ENCODE measurements at places on chromosomes 13 and 19. TPM values are rescaled to one million over a fixed set of nuclear protein-coding genes. Genes with fewer than 3 reads are reported as not detected.
A peak's percentile ranks its signal among the peaks of the same experiment; 100 is the strongest.

DNA sequence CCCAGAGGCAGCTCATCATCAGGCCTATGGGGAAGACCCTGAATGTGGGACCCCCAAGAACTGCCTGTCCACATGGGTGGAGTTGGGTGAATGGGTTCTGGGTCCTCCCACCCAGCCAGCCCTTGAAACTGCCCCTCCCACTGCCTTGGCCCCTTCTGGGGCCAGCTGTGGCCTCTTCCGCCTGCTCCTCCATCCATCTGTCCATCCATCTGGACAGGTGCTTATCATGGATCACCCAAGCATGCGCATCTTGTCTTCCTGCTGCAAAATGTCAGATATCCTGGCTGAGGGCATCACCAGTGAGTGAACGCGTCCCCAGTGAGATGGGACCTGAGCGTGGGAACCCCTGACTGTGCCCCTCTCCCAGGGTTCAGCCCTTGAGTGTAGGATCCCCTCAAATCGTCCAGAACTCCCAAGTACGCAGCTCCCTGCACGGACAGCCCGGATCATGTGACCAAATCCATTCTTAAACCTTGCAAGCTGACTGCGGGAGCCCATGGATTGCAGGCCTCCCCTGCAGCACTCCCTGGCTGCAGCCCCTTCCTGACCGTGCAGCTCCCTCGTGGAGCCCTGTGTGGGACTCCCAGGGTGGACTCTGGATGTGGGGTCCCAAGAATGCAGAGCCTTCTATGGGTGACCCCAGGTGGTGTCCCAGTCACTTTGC lies 2.0 kb downstream of the STXBP2 start:
- H3K27me3 ChIP-seq, result peaks cover 15% of the 10 kb centered on the region
- no peaks in the 10 kb centered on the region for H3K36me3 ChIP-seq
- DNase-seq, result no peak
- no peak overlapping the region for H3K27ac ChIP-seq
- H3K4me1 ChIP-seq, result peaks cover 6% of the 10 kb centered on the region

GRCh38 chr19:45152504-45153338 lies 8.1 kb downstream of the NKPD1 start:
- H3K4me3 ChIP-seq, result peak overlapping the region; percentile 52
- DNase-seq, result no peak
- H3K4me1 ChIP-seq, result peaks cover 27% of the 10 kb centered on the region
- H3K27ac ChIP-seq, result no peak overlapping the region

DNA sequence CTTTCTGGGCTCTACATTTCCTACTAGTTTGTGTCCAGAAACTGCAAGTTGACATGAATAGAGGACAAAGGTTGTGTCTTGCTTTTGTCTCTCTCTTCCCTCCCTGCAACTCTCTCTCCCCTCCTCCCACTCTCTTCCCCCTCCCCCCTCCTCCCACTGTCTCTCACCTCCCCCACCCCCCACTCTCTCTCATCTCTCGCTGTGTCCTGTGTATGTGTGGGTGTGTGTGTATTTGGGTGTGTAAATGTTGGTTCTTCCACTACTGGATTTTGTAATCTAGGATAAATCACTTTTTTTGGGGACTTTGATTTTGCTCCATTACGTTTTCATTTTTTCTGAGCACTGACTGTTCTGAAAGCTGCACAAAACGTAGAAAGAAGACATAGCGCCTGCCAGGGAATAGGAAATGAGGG lies 48.4 kb downstream of the AKAP11 start:
- no peaks in the 10 kb centered on the region for H3K4me1 ChIP-seq
- peaks cover 3% of the 10 kb centered on the region for H3K36me3 ChIP-seq
- H3K27ac ChIP-seq, result no peak overlapping the region
- no peaks in the 10 kb centered on the region for H3K27me3 ChIP-seq
- no peak overlapping the region for H3K4me3 ChIP-seq

DNA sequence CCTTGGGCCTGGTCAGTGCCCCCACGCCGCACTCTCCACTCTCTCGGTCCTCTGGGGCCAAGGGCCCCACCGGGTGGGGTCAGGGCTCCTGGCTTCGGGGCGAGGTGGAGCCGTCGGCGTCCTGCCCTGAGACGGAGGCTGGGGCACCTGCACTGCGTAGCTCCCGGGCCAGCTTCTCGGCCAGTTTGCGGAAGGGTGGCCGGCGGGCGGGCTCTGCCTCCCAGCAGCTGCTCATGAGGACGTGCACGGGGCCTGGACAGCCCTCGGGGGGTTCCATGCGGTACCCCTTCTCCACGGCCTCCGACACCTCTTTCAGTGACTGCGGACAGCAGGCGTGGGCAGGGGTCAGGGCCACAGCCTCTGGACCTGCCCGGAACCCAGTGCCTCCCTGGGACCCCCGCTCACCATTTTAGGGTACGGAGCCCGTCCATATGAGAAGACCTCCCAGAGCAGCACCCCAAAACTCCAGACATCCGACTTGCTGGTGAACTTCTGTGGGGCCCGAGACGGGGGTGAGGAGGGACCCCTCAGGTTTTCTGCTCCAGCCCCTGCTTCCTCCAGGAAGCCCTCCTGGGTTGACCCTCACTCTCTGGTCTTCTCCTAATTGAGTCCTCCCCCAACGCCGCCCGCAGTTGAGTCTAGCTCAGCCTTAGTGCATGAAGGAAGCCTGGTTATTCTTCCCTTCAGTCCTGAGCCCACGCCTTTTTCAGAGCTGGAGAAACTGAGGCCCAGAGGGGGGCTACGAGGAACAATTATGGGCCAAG lies 6.3 kb upstream of the RAX2 start:
- no peaks in the 10 kb centered on the region for H3K27me3 ChIP-seq
- no peak overlapping the region for H3K27ac ChIP-seq
- no peaks in the 10 kb centered on the region for H3K4me1 ChIP-seq
- DNase-seq, result no peak

GRCh38 chr19:54209811-54210494 lies 9.3 kb downstream of the RPS9 start:
- peaks cover 55% of the 10 kb centered on the region for H3K4me1 ChIP-seq
- peaks cover 36% of the 10 kb centered on the region for H3K36me3 ChIP-seq
- no peaks in the 10 kb centered on the region for H3K27me3 ChIP-seq
- no peak overlapping the region for H3K4me3 ChIP-seq
- peak overlapping the region; percentile 76 for H3K27ac ChIP-seq

DNA sequence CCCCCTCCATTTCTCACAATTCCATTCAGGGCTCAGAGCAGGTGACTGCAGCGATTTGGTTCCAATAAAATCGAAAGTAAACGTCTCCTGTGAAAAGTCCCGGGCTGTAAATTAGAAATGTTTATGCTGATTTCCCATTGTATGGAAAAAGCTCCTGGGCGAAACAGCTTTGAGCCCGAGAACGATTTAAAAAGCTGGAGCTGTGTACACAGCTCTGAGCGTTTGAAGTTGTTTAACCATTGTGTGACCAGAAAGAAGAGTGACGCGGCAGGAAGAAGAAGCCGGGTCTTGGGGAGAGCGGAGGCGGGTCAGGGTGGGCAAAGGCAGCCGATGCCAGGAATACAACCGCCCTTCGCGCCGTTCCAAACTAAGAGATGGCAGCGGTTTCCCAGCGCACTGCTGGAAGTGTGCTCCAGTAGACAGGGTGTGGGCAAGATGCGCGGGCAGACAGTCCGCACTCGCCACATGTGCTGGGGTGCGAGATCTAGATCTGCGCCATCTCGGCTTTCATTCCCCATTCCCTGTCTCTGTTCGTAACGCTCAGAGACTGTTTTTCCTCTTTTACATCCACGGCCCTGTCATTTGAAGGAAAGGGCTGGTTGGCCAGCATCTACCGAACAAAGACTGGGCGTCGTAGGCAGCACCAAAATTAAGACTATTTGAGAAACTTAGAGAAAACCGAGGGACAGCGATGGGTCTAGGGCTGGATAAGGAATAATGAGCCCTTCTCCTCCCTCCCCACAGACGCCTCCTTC lies 960 bp upstream of the GSX1 start:
- H3K4me3 ChIP-seq, result peak overlapping the region; percentile 45
- H3K27me3 ChIP-seq, result peaks cover 8% of the 10 kb centered on the region
- H3K36me3 ChIP-seq, result no peaks in the 10 kb centered on the region

GRCh38 chr19:50764409-50764808 lies 5.9 kb upstream of the GPR32 start:
- H3K36me3 ChIP-seq, result no peaks in the 10 kb centered on the region
- no peak overlapping the region for H3K4me3 ChIP-seq
- no peaks in the 10 kb centered on the region for H3K4me1 ChIP-seq

- H3K27me3 ChIP-seq, result peaks cover 79% of the 10 kb centered on the region
- no peak for DNase-seq
- H3K27ac ChIP-seq, result no peak overlapping the region
- H3K36me3 ChIP-seq, result peaks cover 9% of the 10 kb centered on the region
Observed at GRCh38 chr19:1455336-1456120, 5.6 kb downstream of the APC2 start.

GRCh38 chr13:40064154-40065097 lies 409.0 kb downstream of the COG6 start:
- H3K4me3 ChIP-seq, result no peak overlapping the region
- DNase-seq, result peak; percentile 29
- H3K27ac ChIP-seq, result no peak overlapping the region
- no peaks in the 10 kb centered on the region for H3K36me3 ChIP-seq
- H3K4me1 ChIP-seq, result no peaks in the 10 kb centered on the region
- no peaks in the 10 kb centered on the region for H3K27me3 ChIP-seq

- H3K4me3 ChIP-seq, result no peak overlapping the region
- no peak overlapping the region for H3K27ac ChIP-seq
- DNase-seq, result no peak
Observed at GRCh38 chr13:79765331-79765730, 284.4 kb downstream of the NDFIP2 start.

DNA sequence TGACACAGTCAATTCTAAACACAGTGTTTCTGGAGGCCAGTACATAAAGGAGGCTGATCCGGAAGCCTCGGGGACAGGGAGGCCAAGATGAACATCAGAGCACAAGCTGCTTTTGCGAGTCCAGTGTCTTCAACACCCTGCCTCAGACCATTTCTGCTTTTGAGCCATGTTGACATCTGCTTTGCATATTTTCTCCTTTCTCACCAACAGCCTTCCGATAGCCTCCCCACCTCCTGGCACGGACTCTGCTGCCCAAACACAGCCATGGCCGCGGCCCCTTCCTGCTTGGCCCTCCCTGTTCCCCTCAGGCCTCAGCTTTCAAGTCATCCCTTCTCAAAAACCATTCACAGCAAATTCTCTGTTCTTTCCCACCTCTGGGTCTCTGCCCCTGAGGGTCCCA lies 3.6 kb downstream of the LRRC25 start:
- H3K27me3 ChIP-seq, result peaks cover 12% of the 10 kb centered on the region
- H3K27ac ChIP-seq, result peak overlapping the region; percentile 13
- DNase-seq, result no peak
- H3K36me3 ChIP-seq, result no peaks in the 10 kb centered on the region

GRCh38 chr19:6091771-6092291 lies 18.5 kb downstream of the RFX2 start:
- peak overlapping the region; percentile 94 for H3K27ac ChIP-seq
- peaks cover 73% of the 10 kb centered on the region for H3K4me1 ChIP-seq
- DNase-seq, result no peak
- no peaks in the 10 kb centered on the region for H3K36me3 ChIP-seq
- H3K4me3 ChIP-seq, result peak overlapping the region; percentile 43

GRCh38 chr19:58217069-58217481 lies 11.6 kb upstream of the ZNF544 start:
- H3K27me3 ChIP-seq, result no peaks in the 10 kb centered on the region
- no peak overlapping the region for H3K4me3 ChIP-seq
- H3K27ac ChIP-seq, result no peak overlapping the region
- H3K36me3 ChIP-seq, result peaks cover 20% of the 10 kb centered on the region
- DNase-seq, result no peak

- DNase-seq, result no peak
- H3K4me3 ChIP-seq, result no peak overlapping the region
- H3K4me1 ChIP-seq, result no peaks in the 10 kb centered on the region
- H3K27ac ChIP-seq, result no peak overlapping the region
Observed at GRCh38 chr13:65836066-65836465, 1394.1 kb downstream of the PCDH9 start.

- H3K27ac ChIP-seq, result no peak overlapping the region
- no peaks in the 10 kb centered on the region for H3K27me3 ChIP-seq
- no peaks in the 10 kb centered on the region for H3K4me1 ChIP-seq
- no peak overlapping the region for H3K4me3 ChIP-seq
- H3K36me3 ChIP-seq, result peaks cover 100% of the 10 kb centered on the region
Observed at GRCh38 chr13:24473686-24474085, 38.9 kb downstream of the PARP4 start.

- peak overlapping the region; percentile 40 for H3K4me3 ChIP-seq
- H3K27me3 ChIP-seq, result no peaks in the 10 kb centered on the region
- DNase-seq, result no peak
- H3K36me3 ChIP-seq, result no peaks in the 10 kb centered on the region
Observed at GRCh38 chr13:66994097-66994496, 236.0 kb downstream of the PCDH9 start.

GRCh38 chr19:43738780-43739211 lies 16.0 kb downstream of the SMG9 start:
- no peak overlapping the region for H3K4me3 ChIP-seq
- no peaks in the 10 kb centered on the region for H3K27me3 ChIP-seq
- peaks cover 14% of the 10 kb centered on the region for H3K4me1 ChIP-seq
- DNase-seq, result no peak
- peaks cover 96% of the 10 kb centered on the region for H3K36me3 ChIP-seq

DNA sequence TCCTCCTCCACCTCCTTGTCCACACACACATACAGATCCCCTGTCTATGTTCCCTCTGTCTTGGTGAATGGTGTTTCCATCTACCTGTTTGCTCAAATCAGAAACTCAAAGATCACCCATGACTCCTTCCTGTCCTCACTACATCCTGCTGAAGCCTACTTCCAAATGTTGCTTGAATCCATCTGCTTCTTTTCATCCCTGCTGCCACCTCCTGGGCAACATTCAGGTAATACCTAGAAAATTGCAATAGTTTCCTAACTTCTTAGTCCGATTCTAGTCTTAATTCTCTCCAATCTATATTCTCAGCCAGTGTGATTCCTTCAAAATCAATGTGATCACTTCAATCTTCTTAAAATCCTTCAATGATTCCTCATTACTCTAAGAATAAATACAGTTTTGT lies 155.5 kb upstream of the STARD13 start:
- H3K4me3 ChIP-seq, result no peak overlapping the region
- peaks cover 15% of the 10 kb centered on the region for H3K4me1 ChIP-seq
- DNase-seq, result no peak
- no peaks in the 10 kb centered on the region for H3K27me3 ChIP-seq
- H3K27ac ChIP-seq, result no peak overlapping the region
- no peaks in the 10 kb centered on the region for H3K36me3 ChIP-seq

DNA sequence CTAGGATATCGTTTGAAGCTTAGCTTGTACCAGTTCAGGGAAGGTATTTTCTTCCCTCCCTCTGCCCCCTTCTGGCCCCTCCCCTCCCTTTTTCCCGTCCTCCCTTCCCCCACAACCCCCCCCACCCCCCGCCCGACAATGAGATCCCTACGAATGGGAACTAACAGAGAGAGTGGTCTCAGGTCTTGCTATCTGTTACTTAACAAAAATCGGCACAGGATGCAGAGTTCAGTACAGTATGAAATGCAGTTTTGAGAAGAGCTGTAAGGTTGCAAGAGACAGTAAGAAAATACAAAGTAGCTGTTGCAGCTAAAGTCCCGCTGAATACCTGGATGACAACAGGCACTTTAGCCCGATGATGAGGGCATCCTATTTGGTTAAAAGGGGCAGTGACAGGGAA lies 3.1 kb upstream of the DACH1 start:
- H3K27me3 ChIP-seq, result peaks cover 13% of the 10 kb centered on the region
- H3K4me3 ChIP-seq, result no peak overlapping the region
- DNase-seq, result no peak
- H3K4me1 ChIP-seq, result peaks cover 23% of the 10 kb centered on the region
- H3K36me3 ChIP-seq, result no peaks in the 10 kb centered on the region

- H3K4me3 ChIP-seq, result peak overlapping the region; percentile 62
- peaks cover 40% of the 10 kb centered on the region for H3K27me3 ChIP-seq
- H3K27ac ChIP-seq, result peak overlapping the region; percentile 83
- peaks cover 19% of the 10 kb centered on the region for H3K36me3 ChIP-seq
Observed at GRCh38 chr19:7916103-7916954, 1.7 kb downstream of the TGFBR3L start.

SIGLEC10 gene
- 1.8 TPM for total RNA-seq

TINCR gene
- 2.9 TPM for total RNA-seq

PBX4 gene
- 0.66 TPM for total RNA-seq

SLC25A41 gene
- total RNA-seq, result 2.4 TPM

PLK5 gene
- not detected for total RNA-seq

SLC10A2 gene
- total RNA-seq, result not detected

IFI30 gene
- total RNA-seq, result 50.3 TPM

FXYD1 gene
- total RNA-seq, result 92.6 TPM

ZNF331 gene
- 19.4 TPM for total RNA-seq
